Activated CD4-positive, CD25-positive, alpha-beta regulatory T cell treated with anti-CD3 and anti-CD28 coated beads, Interleukin-2, amount 50 U/mL, for 24 hours (primary cell): ENCODE measurements at places on chromosomes 1 and 21.
A peak's percentile ranks its signal among the peaks of the same experiment; 100 is the strongest.

DNA sequence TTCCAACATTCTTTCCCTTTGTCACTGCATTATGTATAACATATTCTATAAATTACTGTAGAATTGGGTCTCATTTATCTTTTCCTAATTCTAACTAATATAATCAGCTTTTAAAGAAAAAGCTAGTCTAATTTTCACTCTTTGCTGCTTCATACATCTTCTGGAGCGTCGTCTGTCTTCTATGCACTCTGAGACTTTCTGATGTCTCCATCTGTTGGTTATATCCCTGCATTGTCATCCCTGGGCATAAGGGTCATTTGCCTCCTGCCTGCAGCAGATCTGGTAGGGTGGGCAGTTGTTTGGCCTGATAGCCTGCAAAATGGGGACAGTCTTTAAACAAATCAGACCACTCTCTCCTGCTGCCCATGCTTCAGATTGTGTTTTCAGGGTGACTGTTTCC lies 40.8 kb upstream of the DYNLT5 start:
- no peak for ATAC-seq

DNA sequence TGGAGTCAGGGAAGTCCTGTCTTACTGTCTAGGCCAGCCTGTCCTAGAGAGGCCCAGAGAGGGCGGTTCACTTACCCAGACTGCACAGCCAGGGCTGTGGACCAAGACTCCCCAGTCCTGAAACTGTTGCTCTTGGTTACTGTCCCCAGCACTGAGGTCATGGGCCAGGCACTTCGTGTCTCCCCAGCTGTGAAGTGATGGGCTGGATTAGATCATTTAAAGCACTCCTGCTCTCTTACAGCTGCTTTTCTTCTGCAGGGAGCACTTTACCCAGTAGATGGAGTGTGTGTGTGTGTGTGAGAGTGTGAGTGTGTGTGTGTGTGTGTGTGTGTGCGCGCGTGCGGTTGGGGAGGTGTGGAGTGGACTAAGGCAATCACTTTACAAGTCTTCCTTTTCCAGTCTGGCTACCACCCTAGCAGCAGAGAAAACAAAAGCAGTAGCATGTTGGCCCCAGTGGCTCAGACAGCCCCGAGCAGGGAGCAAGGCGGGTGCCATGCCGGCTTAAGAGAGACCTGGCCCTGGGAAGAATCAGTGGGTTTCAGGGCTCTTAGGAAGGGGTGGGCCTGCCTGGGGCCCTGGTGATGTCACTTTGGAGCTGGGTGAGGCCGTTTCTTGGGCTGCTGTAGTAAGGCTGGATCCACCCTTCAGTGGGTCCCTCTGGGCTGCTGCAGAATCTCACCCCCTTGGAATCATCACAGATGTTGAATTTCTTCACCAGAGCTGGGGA lies 2.4 kb downstream of the SPSB1 start:
- ATAC-seq: peak; percentile 30

DNA sequence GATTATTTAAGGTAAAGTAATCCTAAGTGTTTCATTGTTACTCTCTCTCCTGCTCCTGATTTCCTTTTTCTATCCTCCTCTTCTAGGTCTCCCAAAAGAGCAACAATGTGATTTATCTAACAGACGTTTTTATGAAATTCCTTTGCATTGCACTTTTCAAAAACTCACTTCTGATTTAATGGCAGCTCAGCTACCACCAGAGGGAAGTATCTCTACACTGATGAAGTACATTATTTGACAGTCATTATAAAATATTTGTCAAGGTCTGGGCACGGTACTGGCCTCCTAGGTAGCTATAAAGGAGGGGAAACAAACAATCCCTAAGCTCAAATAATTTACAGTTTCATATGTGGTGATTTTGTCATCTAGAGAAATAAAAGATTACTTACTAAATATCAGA lies 15.6 kb downstream of the TMPRSS15 start:
- no peak for ATAC-seq

DNA sequence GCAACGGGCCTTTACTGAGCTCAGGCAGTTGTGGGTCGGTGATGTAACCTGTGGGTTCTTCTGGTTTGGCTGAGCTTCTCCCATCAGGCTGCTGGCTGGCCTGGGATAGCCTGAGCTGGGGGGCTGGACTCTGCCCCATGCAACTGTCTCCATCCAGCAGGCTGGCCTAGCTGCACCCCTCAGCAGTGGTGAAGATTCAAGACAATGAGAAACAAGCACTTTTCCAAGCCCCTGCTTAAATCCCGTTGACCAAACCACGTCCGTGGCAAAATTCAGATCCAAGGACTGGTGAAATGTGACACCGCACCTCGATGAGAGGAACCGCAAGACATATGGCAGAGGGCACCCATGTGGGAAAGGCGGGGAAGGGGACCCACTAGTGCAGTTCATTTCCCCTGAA lies 25.6 kb downstream of the PRSS38 start:
- no peak for ATAC-seq

DNA sequence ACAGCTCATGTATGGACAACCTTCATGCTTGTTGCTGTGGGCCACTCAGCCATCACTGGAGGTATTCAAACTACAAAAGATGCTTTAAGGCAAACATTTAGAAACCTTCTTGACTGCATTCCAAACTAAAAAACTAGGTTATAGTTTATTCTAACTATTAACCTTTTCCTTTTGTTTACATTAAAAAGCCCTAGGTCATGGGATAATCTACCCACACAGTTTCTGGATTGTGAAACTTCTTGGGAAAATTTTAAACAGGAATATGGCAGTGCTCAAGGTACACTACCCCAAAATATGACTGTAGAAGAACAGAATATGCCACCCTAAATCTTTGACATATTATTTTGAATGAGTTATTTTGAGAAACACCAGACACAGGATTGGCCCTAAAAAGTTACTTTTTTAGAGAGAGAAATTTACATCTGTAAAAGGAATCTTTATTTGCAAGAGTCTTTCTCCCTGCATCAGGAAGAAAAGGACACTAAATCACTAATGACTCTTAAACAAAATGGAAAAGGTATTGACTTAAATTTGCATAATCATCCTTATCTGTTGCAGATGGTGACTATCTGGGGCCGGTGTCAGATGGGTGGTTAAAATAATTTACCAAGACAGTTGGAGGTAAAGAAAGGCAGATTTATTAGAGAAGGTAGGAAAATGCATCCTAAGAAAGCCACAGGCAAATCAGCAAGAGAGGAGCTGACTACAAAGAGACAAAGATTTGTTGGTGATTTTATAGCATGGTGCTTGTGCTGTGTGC lies 25.1 kb upstream of the NUF2 start:
- no peak for ATAC-seq

- no peak for ATAC-seq
Observed at GRCh38 chr1:151472856-151473731, 13.8 kb upstream of the POGZ start.

DNA sequence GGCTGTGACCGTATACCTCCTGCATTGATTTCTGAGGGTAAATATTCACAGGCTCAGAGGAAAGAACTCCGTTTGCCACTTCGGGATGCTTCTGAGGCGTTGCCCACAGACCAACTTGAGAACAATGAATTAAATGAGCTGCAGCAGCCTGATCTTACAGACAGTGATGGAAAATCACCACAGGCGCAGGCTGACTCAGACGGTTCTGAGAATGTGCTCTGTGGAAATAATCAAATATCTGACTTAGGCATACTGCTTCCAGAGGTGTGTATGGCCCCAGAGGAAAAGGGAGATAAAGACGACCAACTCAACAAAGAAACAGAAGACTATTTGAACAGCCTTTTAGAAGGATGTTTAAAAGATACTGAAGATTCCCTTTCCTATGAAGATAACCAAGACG lies 76.7 kb upstream of the SCCPDH start:
- no peak for ATAC-seq

DNA sequence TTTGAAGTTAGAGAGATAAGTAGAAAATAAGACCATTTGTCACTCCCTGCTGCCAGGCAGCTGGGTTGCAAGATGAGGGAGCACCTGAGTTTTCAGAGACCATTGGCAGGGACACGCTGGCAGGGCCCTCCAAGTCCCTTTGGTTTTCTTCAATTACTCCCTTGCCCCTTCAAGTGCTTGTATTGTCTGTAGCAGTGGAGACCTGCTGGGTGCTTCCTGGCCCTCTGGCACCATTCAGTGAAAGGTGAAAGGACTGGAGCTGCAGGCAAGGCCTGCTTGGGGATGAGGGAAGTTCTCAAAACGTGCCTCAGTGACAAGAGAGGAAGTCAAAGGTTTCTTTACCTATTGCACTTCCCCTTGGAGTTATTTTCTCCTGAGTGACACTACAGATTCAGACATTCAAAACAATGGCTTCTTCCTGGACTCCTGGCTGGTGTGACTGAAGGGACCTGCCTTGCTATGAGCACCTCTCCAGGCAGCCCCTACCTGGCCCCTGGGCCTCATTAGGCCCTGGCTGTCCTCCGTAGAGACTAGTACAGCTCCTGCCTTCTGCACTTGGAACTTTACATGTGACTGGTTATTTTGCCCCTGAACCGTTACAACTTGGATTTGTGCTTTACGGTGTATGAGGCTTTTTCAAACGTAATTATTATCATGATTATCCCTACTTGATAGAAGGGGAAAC lies 100.1 kb downstream of the C1orf21 start:
- ATAC-seq: no peak

GRCh38 chr21:28561772-28562171 lies 430.9 kb downstream of the LTN1 start:
- ATAC-seq: peak; percentile 13

GRCh38 chr1:179530352-179530751 lies 45.4 kb downstream of the NPHS2 start:
- ATAC-seq: no peak

GRCh38 chr1:206719169-206719839 lies 34.6 kb downstream of the MAPKAPK2 start:
- no peak for ATAC-seq

DNA sequence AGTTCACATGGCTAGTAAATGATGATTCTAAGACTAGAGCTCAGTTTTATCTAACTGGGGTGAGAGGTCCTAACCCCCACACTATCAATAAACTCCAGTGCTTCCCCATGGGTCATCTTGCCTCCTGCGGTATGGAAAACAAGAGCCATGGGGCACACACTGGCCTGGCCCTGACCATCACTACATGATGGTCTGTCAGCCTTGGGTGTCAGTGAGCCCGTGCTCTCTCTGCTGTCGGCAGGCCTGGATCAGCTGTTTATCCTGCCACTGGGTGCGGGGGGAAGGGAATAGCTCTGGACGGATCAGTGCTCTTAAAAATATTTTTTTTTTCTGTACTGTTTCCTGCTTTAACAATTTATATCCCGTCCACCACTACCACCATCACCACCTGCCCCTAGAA lies 255.0 kb upstream of the ADGRL2 start:
- no peak for ATAC-seq
